ENCODE measurements at places on chromosomes 11 and 22.

- no peak for DNase-seq
Observed at GRCh38 chr22:45469281-45470073, 33.2 kb upstream of the FBLN1 start.

- peak; percentile 74 for DNase-seq
Observed at GRCh38 chr11:92829121-92829520, 140.3 kb upstream of the MTNR1B start.

GRCh38 chr11:2191883-2192282, 20.3 kb upstream of the TH start:
- DNase-seq, result no peak

GRCh38 chr11:129249351-129249750, 57.2 kb upstream of the ARHGAP32 start:
- DNase-seq, result no peak

DNA sequence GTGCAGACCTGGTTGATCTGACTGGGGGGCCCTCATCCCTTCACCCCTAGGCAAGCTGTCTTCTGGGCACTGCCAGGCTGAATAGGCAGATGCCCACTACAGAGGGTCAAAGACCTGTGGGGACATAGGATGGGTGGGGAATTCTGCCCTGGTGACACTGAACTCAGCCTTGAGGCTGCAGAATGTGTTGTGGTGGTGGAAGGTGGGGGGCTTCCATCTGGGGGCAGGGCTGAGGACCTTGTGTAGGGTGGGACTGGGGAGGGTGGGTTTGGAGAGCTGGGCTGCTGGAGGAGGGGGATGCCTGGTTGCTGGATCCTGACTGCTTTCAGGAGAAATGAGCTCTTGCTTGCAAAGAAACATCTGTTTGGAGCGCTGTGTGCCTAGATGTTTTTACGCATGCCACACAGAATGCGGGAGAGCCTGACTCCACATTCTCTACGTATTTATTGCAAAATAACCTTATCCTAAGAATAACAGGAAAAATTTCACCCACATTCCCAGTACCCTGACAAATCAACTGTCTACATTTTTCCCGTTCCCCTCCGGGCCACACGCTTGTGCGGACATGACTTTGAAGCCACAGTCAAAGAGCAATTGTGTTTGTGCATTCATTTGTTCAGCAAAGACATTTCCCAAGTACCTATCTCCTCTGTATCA, 18.3 kb downstream of the SMIM38 start:
- DNase-seq, result no peak

- DNase-seq, result no peak
Observed at GRCh38 chr11:65648997-65649493, 11.1 kb downstream of the SIPA1 start.

- DNase-seq, result no peak
Observed at GRCh38 chr22:25666308-25666707, 75.7 kb upstream of the MYO18B start.
